ENCODE measurements at places on chromosomes 4 and X.

DNA sequence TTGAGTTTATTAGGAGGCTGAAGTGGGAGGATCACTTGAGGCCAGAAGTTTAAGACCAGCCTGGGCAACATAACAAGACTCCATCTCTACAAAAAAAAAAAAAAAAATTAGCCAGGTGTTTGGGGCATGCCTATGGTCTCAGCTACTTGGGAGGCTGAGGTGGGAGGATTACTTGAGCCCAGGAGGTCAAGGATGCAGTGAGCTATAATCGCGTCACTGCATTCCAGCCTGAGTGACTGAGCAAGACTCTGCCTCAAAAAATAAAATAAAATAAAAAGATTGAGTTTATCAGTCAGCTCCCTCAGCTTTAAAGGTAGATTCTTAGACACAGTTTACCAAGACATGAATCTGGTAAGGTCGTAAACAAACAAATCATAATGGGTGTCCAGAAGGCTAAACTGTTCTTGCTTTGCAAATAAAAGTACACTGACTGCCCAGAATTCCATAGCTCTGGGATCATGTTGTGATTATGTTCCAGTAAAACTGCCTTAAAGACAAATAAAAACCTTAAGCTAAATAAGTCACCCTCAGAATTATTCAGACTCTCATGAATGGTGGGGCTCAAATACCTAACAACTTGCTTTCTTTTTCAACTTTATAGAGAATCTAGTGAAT is 18.7 kb downstream of the APOO start:
- peak; percentile 44 for DNase-seq

DNA sequence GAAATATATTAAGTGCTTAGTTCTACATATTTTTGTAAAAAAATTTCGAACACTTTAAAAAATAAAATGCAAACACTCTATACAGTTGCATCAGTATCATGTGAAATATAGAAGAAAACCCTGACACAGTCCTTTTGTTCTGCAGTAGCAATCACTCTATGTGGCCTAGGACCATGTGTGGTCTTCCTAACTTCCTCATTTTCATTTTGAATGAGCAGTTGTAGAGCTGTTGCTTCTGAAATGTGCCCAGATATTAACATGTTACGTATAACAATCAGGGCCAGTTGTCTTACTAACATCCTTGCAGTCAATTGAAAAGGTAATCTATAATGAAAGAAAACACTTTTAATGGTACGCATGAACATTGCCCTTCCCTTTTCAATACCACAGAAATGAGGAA is 107.9 kb downstream of the ZNF827 start:
- no peak for DNase-seq

GRCh38 chrX:10944136-10944885 is 166.8 kb upstream of the HCCS start:
- DNase-seq: no peak

DNA sequence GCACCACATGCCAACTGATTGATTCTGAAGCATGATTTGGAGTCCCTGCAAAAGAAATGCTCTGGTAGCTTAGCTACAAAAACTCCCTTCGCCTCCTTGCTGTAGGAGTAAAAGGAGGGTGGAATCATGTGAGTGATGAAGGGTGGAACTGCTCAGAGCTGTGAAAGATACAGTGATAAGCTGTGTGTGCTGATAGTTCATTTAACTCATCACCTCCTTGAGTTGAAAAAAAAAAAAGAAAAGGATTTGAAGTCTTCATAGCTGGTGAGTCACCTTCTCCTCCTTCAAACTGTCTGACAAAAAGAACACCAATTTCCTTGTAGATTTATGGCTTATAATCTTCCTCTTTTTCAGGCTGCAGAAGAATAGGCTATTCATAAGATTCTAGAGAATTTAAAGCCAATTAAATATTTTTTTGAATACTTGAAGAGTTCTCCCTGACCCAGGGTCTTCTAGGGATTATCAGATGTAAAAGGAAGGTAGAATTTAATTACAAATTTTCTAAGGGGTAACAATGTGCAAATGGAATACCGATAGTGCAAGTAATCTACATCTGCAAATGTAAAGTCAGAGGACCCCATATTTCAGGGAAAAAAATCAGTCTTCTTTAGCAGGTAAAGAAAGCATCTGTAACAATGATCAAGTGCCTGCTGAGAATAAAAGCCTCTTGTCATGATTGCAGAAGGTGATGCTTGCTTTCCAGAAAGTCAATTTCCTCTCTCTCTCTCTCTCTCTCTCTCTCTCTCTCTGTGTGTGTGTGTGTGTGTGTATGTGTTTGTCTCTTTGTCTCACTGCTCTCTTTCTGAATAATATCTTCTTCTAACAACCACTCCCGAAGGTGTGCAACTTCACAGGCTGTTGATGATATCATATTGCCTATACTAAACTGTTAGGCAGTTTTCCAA is 208.8 kb upstream of the VEGFC start:
- peak; percentile 56 for DNase-seq

DNA sequence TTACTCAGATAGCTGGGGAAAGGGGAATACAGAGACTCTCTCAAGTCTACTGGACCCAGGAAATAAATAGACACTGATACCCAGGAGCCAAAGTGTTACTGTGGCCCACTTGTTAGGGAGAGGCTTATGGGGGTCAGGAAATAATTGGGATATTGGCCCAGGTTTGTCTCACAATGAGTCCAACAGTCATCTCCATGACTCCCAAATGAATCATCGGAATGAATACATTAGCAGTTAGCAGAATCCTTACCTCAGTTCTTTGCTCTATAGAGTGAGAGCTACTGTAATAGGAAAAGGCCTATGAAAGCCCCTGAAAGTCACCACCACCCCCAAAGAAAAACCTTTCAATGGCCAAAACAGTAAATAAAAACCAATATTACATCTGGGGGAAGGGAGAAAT is 42.4 kb upstream of the ARHGEF6 start:
- DNase-seq: peak; percentile 24

DNA sequence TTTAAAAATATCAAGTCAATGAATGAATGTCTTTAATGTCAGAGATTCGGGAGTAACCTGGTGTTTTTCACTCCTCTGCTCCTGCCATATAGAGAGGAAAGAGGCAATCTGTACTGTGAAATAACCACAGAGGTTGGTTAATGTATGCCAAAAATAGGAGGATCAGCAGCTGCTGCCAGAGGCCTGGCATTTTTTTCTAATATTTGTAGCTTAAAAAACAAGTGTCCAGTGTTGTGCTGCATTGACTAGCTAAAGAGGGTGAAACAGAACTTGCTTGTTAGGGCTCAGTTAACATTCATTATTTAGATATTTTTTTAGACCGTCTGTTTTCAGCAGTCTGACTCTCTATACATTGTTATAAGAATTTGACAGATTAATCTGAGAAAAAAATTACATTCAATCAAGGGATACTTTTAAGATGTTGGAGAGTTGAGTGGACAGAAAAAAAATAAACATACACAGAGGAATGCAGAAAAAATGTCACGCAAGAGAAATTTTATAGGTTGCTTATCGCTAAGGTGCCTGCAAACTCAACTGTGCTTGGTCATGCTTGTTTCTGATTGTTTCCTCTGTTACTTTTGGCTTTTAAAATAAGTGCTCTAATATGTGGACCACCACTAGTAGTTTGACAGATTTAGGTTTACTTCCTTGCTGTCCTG is 392.3 kb upstream of the GALNT7 start:
- peak; percentile 5 for DNase-seq

DNA sequence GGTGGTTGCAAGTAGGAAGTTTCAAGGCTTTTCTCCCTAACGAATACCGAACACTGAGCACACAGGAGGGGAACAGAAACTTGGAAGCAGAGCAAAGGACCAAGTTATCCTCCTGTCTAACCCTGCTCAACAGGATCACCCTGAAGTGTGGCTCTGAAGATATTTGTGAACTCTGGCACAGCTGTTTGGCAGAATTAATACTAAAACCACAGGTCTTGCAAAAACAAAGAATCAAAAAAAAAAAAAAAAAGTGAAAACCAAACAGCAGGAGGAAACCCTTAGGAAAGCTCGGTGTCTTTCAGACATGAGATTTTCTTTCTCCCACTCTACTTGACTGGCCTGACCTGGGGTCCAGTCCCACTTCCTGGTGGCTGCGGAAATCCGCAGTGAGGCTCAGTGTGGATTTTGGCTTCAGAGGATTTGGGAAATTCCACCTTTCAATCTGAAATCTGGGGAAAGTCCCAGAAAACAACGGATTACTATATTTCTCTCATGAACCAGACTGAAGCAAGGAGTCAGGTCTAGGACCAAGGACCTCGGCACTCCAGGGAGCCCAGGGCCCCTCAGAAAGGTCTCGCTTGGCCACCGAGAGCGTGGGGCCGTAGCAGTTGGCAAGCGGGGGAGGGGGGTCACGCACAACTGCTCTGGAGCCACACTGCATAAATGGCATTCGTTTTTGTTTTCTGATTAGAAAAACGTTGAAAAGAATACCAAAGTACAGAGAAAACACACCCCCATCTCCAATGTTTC is 867 bp downstream of the TIFA start:
- peak; percentile 42 for DNase-seq
